ENCODE measurements at places on chromosomes 6 and 20. TPM values are rescaled to one million over a fixed set of nuclear protein-coding genes. Genes with fewer than 3 reads are reported as not detected.

RAB44 gene
- not detected for total RNA-seq

SLC22A1 gene
- 0.35 TPM for total RNA-seq

MUC21 gene
- total RNA-seq = not detected

SPDEF gene
- 0.52 TPM for total RNA-seq

SLC52A3 gene
- not detected for total RNA-seq

DNA sequence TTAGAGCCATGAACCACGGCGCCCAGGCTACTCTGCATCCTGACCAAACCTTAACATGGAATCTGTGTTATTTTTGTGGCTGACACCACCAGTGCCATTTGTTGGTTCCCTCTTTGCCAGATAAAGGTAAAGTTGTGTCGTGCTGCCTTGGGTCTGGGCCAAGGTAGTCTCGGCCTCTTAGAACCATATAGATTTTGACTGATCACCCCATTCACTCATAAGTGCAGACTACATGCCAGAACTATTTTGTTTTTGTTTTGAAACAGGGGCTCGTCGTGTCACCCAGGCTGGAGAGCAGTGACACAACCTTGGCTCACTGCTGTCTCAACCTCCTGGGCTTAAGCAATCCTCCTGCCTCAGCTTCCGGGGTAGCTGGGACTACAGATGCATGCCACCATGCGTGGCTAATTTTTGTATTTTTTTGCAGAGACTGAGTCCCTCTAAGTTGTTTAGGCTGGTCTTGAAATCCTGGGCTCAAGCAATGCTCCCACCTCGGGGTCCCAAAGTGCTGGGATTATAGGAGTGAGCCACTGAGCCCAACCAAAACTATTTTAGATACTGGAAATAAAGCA is 19.2 kb upstream of the RIPOR3 start:
- DNase-seq = no peak

DNA sequence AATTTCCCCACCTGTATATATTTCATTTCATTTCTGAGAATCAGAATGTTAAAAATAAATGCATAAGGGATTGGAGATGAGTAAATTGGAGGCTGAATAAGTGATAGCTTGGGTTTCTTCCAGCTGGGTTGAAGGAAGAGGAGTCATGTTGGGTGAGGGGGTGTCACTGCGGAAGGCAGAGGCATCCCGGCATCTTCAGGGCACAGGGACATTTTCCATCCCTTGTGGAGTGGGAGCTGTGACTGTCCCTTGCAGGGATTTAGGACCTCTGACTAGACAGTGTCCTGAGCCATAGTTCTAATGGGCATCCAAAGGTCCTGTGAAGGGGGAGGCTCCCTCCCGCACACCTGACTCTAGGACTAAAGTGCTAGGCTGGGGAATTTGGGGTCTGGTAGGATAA is 2.1 kb downstream of the MCHR2 start:
- no peak for DNase-seq

DNA sequence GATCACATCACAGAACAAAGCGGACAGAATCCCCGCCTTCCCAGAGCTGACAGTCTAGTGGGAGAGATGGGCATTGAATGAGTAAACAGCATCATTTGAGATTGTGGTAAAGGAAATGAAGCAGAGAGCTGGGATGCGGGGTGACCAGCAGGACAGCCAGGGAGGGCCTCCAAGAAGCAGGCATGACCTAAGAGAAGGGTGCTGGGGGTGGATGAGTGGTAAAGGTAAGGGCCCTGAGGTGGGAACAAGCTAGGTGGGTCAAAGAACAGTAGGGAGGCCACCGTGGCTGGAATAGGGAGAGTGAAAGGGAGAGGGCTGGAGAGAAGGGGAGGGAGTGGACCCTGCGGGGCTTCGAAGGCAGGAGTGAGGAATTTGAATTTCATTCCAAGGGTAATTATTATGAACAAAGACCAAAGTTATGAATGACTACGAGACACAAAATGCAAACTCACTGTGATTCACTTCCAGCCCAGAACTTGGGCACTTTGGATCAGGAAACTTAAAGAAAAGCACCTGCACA is 61.4 kb downstream of the CEBPB start:
- DNase-seq = no peak

- no peak for DNase-seq
These were observed 7.6 kb upstream of the CCN2 start for GRCh38 chr6:131958542-131959470.

DNA sequence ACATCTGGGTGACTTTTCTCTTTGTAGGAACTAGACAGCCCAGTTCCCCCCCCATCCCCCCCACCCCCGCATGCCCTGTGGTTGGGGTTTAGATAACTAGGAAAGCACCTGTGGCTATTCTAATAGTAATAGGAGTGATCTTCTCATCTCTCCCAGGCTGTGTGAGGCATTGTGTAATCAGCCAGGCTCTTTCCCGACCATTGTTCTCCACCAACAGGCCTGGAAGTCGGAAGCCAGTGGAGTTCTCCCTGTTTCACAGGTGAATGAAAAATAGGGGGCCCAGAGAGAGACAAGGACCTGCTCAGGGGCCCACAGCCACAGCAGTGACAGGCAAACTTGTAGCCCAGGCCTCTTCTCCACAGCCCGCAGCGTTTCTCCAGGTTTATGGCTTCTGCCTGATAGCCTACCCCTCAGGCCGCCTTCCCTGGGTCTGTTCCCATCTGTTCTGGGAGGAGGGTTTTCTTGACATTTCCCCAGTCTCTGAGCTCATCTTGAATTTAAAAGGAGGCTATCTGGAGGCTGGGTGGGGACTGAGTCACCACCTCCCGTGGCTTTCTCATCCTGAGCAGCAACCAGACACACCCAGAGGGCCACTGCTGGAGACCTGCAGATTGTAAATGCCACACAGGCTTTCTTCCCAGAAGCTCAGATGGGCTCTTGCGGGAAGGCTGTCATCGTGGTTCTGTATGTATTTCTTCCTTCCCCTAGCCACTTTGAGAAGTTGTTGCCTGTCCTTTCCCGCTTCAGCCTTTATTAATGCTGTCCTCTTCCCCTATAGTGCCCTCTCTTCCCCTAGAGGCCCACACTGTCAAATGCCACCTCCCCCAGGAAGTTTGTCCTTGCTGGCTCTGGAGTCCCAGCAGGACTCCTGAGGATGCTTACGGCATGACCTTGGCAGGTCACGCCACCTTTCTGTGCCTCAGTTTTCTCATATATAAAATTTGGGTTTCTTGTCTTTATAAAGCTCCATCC is 75.9 kb upstream of the MYL9 start:
- no peak for DNase-seq

DNA sequence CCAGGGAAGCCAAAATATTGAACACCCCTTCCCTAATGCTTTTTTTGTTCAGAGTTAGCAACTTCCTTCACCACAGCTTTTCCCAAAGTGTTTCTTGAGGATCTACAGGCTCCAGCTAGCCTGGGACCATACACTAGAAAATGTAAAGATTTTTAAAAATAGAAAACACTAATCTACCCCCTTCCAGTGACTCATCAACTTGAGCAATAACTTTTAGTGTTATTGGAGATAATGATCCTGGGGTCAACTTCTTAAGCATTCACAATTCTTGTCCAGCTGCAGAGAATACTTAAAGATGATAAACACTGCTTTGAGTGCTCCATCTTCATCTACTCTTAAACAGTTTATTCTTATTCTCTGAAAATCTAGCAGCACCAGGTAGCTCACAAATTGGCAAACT is 131.6 kb downstream of the COL9A1 start:
- DNase-seq = no peak

- DNase-seq = no peak
These were observed 4.6 kb downstream of the HLA-DPB1 start for GRCh38 chr6:33080127-33081089.

DNA sequence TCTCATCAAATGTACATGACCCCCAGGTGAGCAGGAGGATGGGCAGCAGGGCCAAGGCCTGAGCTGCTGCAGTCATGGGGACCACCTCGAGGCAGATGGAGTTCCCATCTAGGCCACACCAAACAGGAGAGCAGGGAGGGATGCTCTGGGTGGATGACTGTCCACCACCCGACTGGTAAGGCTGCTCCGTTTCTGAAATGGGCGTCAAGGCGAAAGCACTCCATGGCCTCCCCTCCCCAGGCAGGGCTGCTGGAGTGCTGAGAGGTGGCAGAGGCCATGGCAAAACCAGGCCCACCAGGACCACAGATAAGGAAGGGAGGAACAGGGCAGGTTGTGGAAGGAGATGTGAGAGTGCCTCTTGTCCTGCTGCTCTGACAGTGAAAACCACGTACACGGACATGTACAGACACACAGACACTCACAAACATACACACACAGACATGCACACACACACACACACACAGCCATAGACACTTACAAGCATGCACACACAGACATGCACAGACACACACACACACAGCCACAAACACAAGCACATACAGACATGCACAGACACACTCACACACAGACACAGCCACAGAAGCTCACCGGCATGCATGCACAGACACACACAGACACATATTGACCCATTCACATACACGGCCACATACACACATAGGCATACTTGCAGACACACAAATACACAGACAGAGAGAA is 93.2 kb downstream of the PSMG4 start:
- DNase-seq = no peak

DNA sequence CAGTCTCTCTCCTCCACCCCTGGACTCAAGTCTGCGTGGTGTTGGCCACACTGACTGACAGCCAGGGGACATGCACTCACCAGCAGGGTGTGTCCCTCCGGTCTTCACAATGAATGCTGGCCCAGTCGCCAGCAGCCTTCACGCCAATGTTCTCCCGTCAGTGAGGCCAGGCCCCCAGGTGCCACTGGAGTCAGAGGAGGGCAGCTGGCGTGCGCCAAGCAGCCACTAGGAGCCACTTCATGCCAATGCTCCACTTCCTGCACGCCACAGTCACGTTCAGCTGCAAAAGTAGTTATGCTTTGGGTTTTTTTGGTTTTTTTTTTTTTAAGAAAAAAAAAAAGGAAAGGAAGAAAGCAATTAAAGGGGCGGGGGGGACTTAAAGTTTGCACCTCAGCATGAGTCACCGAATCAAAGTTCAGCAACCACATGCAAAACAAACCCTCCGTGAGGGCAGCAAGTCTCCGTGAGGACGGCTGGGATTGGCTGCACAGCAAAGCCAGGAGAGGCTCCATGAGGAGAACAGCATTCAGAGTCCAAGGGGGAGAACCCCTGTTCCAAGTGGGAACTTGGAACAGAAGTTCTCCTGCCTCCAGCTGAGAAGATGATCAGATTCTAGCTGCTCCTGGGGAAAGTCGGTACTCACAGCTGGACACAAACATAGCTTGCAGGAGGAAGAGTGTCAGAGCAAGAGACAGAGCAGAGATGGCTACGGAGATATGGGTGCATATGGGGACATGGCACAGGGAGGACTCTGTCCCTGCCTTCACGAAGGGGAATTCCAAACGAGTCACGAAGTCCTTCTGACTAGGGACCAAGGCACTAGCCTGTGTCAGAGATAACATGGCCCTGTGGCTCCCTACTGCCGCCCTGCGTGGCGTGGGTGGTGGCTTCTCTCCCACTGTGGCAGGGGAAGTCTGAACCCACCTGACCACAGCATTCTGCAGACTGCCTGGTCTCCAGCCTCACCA is at the start of gene ZC3H12D:
Gene ZC3H12D, minus strand, starts transcription at position 282 of the 968 bp plus-strand sequence. CDS start 10,471 bp downstream, outside the sequence.
- peak; percentile 83 for DNase-seq

GRCh38 chr6:22421198-22421597 is 124.4 kb upstream of the PRL start:
- no peak for DNase-seq

DNA sequence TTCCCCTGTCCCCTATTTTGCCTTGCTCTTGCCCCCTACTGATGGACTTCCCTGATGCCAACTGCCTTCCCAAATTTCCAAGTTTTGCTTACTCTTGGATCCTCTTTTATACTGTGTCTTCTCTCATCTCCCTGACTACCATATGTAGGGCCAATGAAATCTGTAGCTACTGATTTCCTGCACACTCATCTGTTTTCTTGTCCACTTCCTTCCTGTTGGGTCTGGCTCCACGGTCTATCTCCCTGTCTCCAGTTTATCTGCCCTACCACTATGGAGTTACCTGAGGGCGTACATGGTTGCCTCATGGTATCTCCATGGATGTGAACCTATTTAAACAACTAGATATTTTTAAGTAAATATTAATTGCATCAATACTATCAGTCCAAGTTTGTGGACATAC is 140.3 kb upstream of the MCHR2 start:
- no peak for DNase-seq

DNA sequence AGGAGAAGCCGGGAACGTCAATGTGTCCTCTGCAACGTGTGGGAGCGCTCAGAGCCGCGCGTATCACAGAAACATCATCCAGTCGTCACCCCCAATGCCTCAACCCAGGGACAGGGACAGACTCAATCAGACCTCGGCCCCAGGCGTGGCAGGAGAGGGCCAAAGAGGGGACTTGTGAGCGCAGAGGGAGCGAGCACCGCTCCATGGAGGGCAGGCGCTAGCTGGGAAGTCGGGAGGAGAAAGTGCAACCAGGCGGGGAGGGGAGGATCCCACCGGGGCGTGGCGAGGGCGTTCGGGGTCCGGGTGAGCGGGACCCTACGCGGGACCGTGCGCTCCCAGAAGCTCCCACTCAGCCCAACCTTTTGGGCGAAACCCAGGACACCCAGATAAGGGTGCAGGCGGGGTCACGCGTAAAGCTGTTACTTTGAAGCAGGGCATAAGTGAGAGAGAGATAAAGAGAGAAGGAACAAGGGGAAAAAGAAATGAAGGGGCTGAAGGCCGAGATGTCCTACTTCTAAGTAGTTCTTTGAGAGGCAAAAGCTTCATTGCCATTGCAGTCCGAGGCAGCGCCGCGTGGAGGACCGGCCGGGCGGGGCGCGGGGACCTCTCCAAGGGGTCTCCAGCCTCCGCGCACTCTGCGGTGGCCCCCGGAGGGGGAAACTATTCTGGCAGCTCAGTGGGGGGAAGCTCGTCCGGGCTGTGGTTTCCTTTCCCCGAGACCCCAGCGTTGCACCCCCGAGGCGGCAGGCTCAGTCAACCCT is 862 bp upstream of the SOBP start:
- peak; percentile 47 for DNase-seq

DNA sequence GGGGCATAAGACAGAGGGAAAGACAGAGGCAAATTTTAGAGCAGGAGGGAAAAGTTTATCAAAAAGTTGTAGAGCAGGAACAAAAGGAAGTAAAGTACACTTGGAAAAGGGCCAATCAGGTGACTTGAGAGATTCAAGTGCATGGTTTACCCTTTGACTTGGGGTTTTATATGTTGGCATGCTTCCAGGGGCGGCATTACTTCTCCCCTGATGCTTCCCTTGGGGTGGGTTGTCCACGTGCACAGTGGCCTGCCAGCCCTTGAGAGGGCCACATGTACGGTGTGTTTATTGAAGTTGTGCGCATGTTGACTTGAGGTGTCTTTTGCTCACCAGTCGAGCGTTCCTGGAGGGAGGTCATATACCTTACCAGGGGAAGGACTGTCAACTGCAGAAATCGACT is 259.5 kb upstream of the JARID2 start:
- DNase-seq = no peak

DNA sequence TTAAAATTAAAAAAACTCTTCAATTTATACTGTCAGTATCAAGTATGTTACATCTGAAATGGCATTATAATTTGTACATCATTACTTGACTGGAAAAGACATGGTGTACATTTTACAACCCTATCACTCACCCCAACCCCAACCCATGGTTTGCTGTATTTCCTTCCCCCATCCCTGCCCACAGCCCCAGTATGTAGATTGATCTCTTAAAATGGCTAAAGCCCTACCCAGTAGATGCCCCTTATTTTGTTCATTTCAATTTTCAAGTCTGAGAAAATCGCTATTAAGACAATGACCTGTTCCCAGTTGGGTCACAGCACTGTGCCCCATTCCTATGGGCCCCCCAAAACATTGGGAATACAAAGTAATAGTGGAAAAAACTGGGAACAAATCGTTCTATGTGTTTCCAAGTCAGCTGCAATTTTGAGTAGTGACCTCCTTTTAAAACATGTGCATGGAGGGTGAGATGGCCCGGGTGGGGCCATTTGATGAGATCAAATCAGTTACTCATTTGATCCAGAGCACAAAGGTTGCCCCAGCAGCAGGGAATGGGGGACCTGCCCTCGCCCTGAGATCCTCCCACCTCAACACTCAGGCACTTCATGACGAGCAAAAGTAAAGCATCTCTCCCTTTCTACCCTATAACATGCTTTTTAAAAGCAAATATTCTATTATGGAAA is 13.3 kb downstream of the EZR start:
- DNase-seq = no peak

Data from OCI-LY7 (cell line).